CD4-positive, alpha-beta T cell treated with Interleukin-15 for 4 hours (primary cell): ENCODE measurements at places on chromosomes 13 and 19.

- no peak for DNase-seq
Observed at GRCh38 chr13:92649140-92649813, 577.3 kb upstream of the GPC6 start.

- DNase-seq: no peak
Observed at GRCh38 chr19:14059652-14060155, 2.2 kb downstream of the PALM3 start.

DNA sequence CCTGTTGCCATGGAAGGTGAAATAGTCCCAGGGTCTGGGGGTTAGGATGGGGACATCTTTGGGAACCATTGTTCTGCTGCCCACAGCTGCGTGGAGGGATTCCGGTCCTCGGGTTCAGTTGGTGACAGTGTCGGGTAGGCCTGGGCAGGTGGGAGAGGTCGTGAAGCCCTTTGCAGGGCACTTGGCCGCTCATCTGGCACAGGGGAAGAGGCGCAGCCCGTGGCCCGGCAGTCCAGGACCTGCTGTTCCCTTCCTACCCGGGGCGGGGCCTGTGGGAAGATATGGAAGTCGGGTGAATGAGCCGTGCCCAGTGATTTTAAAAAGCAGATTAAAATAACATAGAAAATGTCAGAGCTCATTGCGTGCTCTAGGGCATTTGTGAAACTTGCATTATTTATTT is 44.8 kb downstream of the KDM4B start:
- no peak for DNase-seq

- no peak for DNase-seq
Observed at GRCh38 chr19:51689751-51690453, 3.2 kb upstream of the SPACA6 start.

GRCh38 chr13:112941349-112941748 is 27.7 kb upstream of the MCF2L start:
- no peak for DNase-seq

GRCh38 chr13:28268800-28269223 is 130.5 kb downstream of the PAN3 start:
- no peak for DNase-seq

GRCh38 chr13:30323524-30323923 is 16.2 kb upstream of the KATNAL1 start:
- DNase-seq: no peak

- DNase-seq: no peak
Observed at GRCh38 chr13:43555667-43556066, 231.1 kb downstream of the ENOX1 start.

- DNase-seq: no peak
Observed at GRCh38 chr13:44497801-44498200, 78.3 kb downstream of the TSC22D1 start.

DNA sequence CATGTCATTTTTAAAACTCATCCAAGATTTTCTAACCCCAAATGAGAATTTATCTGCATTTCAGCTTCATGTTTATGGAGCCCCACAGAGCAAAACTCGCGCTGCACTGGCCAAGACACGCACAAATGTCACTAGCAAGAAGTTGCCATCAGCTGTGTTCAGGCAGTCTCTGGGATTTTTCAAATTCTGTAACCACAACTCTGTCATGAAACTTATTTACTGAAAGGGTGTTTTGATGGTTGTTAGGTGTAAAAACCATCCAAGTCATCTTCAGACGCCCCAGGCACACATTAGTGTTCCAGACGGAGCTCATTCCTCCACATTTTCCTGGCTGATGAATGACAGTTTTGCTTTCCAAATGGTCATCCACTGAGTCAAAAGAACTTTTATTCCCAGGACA is 63.4 kb downstream of the SLC7A1 start:
- DNase-seq: no peak

GRCh38 chr13:110262508-110263291 is 44.3 kb downstream of the COL4A1 start:
- no peak for DNase-seq

- no peak for DNase-seq
Observed at GRCh38 chr13:98182589-98182988, 5.5 kb upstream of the RNF113B start.

DNA sequence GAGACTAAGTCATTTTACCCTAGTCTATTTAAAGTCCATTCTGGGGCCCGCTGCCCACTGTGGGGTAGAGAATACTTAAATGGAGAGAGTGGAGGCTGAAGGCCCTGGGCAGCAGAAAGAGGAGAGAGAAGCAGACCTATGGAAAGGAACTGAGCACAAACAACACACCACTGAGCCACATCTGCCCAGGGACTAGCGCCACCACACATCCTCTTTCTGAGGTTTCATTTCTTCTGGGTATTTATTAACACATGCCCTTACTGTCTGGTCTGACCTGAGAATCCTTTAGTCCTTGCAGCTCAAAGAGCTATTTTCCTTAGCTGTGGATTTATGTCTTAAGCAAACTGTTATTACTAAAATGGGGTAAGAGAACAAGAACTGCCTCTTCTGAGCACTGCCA is 154.0 kb downstream of the NALCN start:
- no peak for DNase-seq
